Erythroblast (primary cell): ENCODE measurements at places on chromosomes 6 and 20.

DNA sequence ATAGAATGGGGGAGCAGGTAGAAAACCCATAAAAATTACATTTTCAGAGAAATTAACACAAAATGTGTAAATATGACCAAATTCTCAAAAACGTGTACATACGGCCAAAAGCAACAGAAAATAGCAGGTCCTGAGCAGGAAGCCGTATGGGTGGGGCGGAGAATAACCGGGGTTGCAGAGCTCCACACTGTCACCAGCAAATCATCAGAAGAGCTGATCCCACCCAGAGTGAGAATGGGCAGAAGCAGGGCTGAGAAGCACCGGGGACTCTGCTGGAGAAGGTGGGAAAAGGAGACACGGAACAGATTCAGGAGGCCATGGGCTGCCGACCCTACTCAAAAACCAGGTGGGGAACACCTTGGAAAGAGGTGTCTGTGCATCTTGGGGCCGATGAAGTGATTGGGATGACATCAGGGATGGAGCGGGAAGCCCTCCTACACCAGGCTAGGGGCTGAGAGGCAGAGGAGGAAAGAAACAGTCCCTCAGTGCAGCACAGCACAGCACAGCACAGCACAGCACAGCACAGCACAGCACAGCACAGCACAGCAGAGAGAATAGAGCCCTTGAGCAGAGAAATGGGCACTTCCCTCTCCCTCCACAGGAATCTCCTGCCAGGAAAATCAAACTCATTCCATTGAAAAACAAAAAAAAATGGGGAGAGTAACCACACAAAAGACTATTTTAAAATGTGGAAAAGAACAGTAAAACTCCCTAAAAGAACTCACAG, 22.3 kb downstream of the STX7 start:
- DNase-seq: no peak

DNA sequence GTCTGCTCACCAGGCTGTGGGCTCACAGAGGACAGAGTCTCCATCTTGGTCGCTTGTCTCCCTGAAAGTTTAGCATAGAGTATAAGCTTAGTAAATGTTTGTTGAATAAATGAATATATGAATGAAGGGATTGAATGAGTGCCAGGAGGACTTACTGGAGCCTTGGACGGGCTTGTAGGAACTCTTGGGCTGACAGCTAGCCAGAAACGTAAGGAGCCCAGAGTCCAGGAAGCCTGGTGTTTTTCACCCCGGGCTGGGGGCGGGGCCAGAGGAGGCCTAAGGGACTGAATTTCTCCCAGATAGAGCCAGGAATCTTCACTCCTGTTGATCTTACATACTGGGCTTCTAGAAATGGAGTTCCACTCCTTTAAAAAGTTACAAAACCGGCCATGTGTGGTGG, 68.5 kb upstream of the SRSF6 start:
- no peak for DNase-seq

GRCh38 chr6:151408858-151409257, 17.5 kb upstream of the ZBTB2 start:
- DNase-seq: no peak

- DNase-seq: no peak
These were observed 51.6 kb upstream of the PMEPA1 start for GRCh38 chr20:57761413-57761734.

DNA sequence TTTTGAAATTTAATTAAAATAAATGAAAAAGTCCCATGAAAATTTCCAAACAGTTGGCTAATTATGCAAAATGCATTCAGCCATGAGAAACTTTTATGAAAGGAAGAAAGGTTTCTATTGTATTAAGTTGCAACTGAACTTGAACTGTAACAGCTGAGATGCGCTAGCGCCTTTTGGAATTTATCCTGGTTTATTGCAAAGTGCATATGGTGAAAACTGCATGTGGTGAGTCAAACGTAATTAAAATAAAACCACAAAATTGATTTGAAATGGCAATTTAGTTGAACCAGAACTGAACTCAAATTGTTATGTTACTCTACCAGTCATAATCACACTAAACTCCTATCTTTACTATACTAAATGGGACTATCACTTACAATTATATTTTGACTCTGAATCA, 46.4 kb upstream of the COL21A1 start:
- DNase-seq: no peak

DNA sequence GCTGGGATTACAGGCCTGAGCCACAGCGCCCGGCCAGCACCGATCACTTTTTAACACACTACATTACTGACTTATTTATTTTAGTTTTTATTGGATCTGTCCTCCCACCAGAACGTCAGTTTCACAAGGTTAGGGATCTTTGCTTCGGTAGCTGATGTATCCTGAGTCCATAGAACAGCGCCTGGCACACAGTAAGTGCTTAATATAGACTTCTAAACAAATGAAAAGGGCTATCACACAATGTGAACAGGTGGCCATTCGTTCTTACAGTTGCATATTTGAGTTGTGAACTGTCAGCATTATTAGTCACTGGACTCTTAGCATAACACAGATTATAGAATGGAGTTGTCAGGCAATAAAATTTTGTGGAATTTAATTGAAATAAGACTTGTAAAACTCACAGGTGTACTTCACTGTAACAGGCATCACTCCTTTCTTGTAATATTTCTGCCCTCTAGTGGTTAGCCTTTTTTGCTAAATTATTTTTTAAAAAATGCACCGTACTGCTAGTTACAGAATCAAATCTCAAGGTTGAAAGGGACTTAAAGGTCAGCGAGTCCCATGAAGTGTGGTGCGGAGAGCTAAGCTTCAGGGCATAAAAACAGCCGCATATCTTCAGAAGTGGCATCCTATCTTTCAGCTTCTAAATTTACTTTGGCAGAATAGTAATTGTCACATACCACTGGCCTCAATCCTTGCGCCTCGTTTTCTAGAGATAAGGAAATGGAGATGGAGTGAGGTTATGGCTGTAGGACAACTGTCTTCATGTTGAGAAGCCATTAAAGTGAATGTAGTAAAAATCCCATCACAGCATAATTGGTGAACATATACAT, 3.4 kb upstream of the TBC1D7 start:
- DNase-seq: peak; percentile 61

GRCh38 chr20:63580796-63581461, 6.9 kb upstream of the HELZ2 start:
- peak; percentile 39 for DNase-seq

GRCh38 chr6:23690453-23691049, 435.5 kb upstream of the NRSN1 start:
- no peak for DNase-seq

GRCh38 chr6:147711476-147711875, 203.0 kb downstream of the SAMD5 start:
- DNase-seq: no peak

- DNase-seq: no peak
These were observed 106.3 kb downstream of the ZDHHC14 start for GRCh38 chr6:157487110-157487773.

DNA sequence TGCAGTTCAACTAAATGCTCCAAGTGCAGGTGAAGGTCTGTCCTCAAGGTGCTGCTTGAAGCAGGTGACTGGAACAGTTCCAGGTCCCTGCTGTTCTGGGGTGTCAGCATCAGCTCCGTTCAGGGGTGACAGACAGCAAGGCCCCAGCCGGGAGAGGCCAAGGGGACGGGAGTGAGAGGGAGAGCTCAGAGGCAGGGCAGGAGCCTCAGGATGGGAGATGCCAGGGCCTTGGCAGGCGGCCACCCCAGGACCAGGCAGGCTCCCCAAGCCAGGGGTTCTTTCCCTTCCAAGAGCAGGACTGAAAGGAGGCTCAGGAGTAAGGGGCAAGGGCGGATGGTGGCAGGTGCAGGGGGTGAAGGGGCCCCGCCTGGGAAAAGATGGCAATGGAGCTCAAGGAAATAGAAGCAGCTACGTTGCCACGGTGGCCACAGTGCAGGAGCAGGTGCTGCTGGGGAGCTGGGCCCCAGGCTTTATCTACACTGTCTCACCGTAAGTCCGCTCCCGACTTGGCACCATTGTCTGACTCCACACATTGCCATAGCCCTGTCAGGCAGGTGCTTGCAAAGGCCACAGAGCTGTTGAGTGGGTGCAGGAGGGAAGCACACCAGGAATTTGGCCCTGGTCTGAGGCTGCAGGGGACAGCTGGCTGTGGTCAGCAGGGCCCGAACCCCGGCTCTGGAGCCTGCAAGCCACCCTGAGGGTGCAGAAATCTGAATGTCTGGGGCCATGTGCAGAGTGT, 43.1 kb downstream of the ERMARD start:
- DNase-seq: no peak

DNA sequence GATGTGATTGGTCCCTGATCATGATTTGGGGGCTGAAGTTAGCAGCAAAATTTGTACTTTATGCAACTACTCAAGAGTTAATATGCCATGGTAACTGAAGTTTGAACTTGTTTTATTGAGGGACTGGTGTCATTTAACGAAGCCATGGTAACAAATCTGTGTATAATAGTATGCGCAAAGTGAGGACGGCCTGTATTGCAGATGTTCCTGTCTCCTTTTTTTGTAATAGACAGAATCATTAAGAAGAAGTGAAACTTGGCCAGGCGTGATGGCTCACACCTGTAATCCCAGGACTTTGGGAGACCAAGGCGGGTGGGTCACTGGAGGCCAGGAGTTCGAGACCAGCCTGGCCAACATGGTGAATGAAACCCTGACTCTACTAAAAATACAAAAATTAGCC, 22.3 kb downstream of the RPRD1B start:
- no peak for DNase-seq

GRCh38 chr20:46731770-46732169, 22.3 kb downstream of the SLC2A10 start:
- DNase-seq: no peak

- DNase-seq: no peak
These were observed 5.6 kb downstream of the PREX1 start for GRCh38 chr20:48822178-48822577.

DNA sequence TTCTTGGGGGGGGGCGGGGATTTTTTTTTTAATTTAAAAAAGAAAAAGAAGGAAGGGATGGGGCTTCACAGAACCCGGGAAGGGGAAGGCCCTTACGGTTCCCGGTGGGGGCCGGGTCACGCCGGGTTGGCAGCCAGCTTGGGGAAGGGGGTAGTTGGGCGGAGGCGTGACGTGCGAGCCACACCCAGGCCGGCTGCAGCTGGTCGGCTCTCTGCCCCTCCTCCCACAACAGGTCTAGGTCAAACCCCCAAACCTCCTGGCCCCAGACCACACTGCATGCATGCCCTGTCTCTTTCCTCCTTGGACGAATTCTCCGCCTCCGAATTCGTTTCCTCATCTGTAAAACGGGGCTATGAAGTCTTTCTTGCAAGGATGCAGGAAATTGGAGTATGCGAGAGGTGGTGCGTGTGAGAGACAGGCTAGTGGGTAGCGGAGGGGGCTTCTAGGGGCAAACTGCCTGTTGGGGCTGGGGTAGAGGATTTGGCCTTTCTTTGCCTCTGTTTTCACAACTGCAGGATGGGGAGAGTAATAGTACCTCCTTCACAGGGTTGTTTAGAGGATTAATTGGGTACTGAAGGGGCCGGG, 828 bp downstream of the HCK start:
- no peak for DNase-seq

DNA sequence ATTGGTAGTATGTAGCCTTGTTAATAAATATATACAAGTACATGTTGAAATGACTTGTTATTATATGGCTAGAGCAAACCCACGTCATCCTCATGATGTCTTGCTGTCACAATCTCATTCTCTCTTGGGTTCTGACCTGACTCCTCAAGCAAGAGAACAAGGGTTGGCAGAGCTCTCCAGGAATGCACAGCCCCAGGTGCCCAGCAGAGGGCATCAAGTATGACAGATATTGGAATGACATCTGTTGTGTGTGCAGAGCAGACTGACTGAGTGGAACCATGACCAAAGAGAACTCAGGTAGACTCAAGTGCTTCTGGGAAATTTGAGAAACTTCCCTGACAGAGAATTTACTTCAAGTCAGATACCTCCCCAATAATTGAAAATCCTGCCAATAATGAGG, 90.6 kb downstream of the PAX1 start:
- peak; percentile 3 for DNase-seq

- DNase-seq: no peak
These were observed 376.0 kb upstream of the HS3ST5 start for GRCh38 chr6:114718716-114719270.

DNA sequence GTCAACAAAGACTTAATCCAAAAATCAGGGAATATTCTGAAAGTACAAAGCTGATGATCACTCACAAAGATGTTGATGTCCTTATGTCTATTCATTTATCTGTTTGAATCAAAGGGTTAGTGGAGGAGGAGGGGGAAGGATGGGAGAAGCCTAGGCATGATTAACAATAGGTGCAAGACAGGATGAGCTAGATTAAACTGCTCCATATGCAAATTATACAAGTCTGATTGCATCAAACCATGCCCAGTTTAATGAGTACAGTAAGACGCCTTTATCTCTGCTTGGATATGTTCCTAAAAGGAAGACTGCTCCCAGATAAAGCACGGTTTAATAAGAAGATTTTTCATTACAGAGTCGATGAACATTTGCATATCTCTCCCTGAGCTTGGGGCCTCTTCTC, 626.4 kb upstream of the NOX3 start:
- no peak for DNase-seq

GRCh38 chr6:133460101-133460500, 218.9 kb downstream of the EYA4 start:
- no peak for DNase-seq

GRCh38 chr20:50129662-50130355, 16.9 kb upstream of the UBE2V1 start:
- peak; percentile 56 for DNase-seq

- no peak for DNase-seq
These were observed 109.5 kb upstream of the CD93 start for GRCh38 chr20:23195636-23196035.

DNA sequence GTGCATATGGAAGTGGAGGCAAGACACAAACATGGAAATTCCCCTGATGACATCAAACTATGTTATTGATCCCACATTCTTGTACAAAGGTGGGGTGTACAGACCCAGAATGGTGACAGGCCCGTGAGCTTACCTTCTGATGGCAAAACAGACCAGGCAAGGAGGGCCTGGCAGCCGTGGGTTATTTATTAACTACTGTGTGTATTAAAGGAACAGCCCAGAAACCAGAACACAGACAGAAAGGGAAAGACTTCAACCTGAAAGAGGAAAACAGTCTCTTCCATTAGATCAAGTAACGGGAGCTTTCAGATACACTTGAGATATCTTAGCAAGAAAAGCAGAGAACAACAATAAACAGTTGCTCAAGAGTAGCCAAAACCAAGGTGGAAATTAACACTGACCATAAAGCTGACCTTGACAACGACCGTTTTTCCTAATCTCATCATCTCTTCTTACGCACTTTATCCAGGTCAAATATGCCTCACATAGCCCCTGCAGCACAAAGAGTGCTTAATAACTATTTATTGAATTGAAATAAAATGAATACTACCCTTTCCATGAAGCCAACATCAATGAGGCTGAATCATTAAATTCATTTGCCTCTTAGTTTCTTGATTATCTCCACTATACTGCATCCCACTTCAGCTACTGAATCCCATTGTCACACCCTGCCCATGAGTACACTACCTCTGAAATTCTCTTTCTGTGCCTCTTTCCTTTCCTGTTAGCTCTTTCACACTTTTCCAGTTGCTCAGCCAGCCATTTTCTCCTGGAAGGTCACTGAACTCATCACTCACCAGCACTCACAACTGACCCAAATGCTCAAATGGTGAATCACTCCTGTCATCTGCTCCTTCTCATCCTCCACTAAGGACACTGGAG, 67.4 kb downstream of the MOXD1 start:
- no peak for DNase-seq

- no peak for DNase-seq
These were observed 43.4 kb downstream of the TRAF3IP2 start for GRCh38 chr6:111562246-111562645.

- no peak for DNase-seq
These were observed 35.7 kb upstream of the POPDC3 start for GRCh38 chr6:105215506-105215905.

GRCh38 chr6:134398453-134398852, 80.5 kb upstream of the SGK1 start:
- no peak for DNase-seq
